ENCODE measurements at places on chromosomes 5 and 9.

DNA sequence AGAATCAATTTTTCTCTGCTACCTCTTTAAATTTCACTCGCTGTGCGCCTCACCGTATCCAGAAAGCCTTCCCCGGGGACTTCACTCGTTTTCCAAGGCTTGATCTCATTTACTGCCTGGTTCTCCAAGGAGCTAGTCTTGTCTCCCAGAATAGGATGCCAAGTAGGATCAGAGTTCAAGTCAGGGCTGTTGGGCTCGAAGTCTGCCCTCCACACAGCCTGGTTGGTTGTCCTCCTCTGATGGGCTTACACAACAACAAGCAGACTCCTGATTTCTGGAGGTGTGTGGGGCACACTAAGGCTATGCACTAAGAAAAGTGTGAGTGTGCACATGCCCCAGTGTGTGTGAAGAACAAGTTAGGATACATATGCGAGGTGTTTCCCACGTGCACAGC, 14.0 kb upstream of the TNIP1 start:
- DNase-seq, result no peak

- DNase-seq, result no peak
Measured at GRCh38 chr5:73895471-73895870, 269.5 kb downstream of the ARHGEF28 start.

DNA sequence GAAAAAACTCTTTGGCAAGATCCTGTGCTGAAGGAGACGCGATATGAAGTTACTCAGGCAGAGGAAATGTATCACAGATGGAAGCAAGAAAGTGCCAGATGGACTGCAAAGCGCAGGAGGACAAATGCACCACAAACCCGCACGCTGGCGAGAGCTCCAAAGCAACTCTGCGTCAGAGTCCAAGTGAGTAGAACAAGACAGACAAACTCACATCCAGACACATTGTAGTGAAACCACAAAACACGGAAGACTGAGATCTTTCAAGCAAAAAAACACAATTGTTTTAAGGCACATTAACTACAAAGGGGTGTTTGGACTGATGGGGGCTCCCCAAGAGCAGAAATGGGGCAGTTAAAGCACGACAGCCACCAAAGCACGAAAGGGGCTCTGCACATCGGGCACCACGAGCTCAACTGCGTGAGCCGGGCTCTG, 39.2 kb upstream of the NKD2 start:
- DNase-seq, result no peak

DNA sequence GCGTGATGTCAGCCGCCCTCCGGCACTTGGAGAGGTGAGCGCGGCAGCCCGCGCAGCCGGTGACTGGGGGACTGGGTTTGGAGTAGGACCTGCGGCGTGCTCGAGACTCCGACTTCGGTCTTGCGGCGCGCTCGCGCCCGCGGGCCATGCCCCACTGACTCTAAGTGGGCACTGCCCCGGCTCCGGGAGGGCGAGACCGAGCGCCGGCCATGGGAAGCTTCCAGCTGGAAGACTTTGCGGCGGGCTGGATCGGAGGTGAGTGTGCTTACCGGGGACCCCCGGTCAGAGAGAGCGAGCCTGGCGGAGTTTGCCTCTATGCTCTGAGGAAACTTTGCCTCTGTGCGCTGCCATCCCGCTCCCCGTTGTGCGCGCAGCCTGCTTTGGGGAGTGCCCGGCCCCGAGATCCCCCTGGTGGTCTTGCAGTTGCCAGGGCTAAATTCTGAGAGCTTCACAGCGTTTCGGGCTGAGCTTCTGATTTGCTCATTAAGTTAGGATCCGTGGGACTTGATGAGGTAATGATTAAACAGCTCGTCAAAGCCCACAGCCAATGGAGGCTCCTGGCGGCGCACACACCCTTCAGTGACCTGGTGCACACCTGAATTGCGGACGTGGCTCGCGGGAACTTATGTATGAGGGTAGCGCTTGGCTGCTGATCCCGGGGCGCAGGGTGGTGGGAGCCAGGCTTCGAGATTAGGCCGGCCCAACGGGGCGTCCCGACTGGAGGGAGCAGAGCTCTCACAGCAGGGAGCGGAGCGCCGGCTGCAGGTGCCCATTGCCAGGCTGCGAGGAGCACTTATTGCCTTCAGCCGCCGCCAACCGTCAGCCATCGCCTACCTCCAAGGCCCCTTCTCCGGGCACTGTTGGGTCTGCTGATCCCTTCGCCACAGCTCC, at the start of gene SLC25A48:
TSS of gene SLC25A48 (plus strand) at position 25 of the 891 bp plus-strand sequence. CDS start at position 210, 185 bp downstream.
- peak; percentile 77 for DNase-seq

- peak; percentile 73 for DNase-seq
Measured at GRCh38 chr9:136403915-136404800, 4.2 kb upstream of the SNAPC4 start.

DNA sequence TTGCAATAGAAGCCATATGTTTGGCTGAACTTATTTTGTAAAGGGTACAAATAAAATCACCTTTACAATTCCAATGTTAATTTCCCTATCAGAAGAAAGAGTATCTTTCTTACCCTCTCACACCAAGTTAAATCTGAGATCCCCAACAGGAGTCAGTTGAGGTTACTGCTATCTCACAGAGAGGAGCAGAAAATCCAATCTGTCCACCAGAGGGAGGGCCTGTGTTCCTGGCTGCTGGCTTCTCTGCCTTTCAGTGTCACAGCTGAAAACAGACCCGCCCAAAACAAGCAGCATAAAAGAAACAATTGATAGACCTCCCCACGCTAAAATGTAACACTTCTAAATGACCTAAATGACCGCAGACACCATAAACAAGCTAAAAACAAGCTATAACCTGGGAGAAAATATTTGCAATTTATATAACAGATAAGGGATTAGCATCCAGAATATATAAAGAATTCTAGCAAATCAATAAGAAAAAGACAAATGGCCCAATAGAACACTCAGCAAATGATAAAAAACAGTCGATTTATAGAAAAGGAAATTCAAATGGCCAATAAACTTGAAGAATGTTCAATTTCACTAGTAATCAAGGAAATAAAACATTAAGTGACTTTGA, 24.5 kb upstream of the MVB12B start:
- no peak for DNase-seq

DNA sequence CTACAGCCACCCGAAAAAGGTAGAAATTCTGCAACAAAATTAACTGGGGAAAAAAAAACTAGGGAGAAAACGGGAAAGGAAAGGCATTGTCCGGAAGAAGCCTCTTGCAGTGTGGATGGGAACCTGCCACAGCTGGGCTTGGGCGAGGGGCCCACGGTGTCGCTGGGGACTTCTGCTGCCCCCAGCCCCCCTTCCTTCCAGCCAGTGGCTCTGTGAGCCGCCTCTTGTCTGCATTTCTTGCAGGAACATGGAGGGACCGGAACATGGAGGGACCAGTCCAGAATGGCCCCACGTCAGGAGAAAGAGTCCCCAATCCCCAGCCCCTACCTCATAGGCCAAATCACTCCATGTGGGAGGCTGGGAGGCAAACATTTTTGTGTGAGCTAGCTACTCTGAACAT, 36.9 kb upstream of the EXOC3 start:
- DNase-seq, result peak; percentile 34
